HFFc6 (cell line): ENCODE measurements at places on chromosomes 4 and X. TPM values are rescaled to one million over a fixed set of nuclear protein-coding genes. Genes with fewer than 3 reads are reported as not detected.

Gene SH3D19
- 39.2 to 52.9 TPM (median 47.1 TPM) in 3 replicates for total RNA-seq

Gene CYP2U1
- total RNA-seq, result 20.6 to 23.7 TPM (median 23.5 TPM) in 3 replicates

Gene TREX2
- total RNA-seq, result 0.32 to 0.72 TPM (median 0.33 TPM) in 3 replicates

Gene XIAP
- total RNA-seq, result 38.8 to 46.3 TPM (median 42.7 TPM) in 3 replicates

- peaks cover 2% of the 10 kb centered on the region for H3K27me3 ChIP-seq
- no peaks in the 10 kb centered on the region for H3K36me3 ChIP-seq
- DNase-seq, result no peak
- no peak overlapping the region for H3K27ac ChIP-seq
Measured at GRCh38 chr4:183723561-183724228, 64.6 kb downstream of the TRAPPC11 start.

GRCh38 chr4:101885574-101885973 lies 95.0 kb downstream of the BANK1 start:
- H3K4me3 ChIP-seq, result no peak overlapping the region
- no peak overlapping the region for H3K27ac ChIP-seq
- no peaks in the 10 kb centered on the region for H3K27me3 ChIP-seq
- H3K4me1 ChIP-seq, result no peaks in the 10 kb centered on the region
- DNase-seq, result no peak

GRCh38 chr4:27129871-27130366 lies 269.3 kb downstream of the STIM2 start:
- DNase-seq, result no peak
- peaks cover 4% of the 10 kb centered on the region; the same call in 1 of the 2 replicates for H3K27me3 ChIP-seq
- H3K4me3 ChIP-seq, result no peak overlapping the region
- no peaks in the 10 kb centered on the region for H3K36me3 ChIP-seq
- H3K4me1 ChIP-seq, result no peaks in the 10 kb centered on the region

- peaks cover 41% of the 10 kb centered on the region for H3K4me1 ChIP-seq
- no peak overlapping the region for H3K4me3 ChIP-seq
- no peak overlapping the region for H3K27ac ChIP-seq
- DNase-seq, result no peak
- H3K36me3 ChIP-seq, result peaks cover 4% of the 10 kb centered on the region; the same call in 1 of the 2 replicates
Measured at GRCh38 chr4:174210354-174210753, 73.1 kb downstream of the FBXO8 start.

GRCh38 chrX:131985526-131986049 lies 37.5 kb upstream of the STK26 start:
- H3K4me3 ChIP-seq, result no peak overlapping the region
- H3K27ac ChIP-seq, result no peak overlapping the region
- DNase-seq, result no peak
- no peaks in the 10 kb centered on the region for H3K4me1 ChIP-seq
- H3K36me3 ChIP-seq, result no peaks in the 10 kb centered on the region
- no peaks in the 10 kb centered on the region; the same call in 1 of the 2 replicates for H3K27me3 ChIP-seq
